Activated CD8-positive, alpha-beta memory T cell treated with anti-CD3 and anti-CD28 coated beads for 1 hour (primary cell): ENCODE measurements at places on chromosomes 13 and 19.

- DNase-seq, result no peak
Observed at GRCh38 chr13:77985866-77986636, 67.4 kb upstream of the EDNRB start.

DNA sequence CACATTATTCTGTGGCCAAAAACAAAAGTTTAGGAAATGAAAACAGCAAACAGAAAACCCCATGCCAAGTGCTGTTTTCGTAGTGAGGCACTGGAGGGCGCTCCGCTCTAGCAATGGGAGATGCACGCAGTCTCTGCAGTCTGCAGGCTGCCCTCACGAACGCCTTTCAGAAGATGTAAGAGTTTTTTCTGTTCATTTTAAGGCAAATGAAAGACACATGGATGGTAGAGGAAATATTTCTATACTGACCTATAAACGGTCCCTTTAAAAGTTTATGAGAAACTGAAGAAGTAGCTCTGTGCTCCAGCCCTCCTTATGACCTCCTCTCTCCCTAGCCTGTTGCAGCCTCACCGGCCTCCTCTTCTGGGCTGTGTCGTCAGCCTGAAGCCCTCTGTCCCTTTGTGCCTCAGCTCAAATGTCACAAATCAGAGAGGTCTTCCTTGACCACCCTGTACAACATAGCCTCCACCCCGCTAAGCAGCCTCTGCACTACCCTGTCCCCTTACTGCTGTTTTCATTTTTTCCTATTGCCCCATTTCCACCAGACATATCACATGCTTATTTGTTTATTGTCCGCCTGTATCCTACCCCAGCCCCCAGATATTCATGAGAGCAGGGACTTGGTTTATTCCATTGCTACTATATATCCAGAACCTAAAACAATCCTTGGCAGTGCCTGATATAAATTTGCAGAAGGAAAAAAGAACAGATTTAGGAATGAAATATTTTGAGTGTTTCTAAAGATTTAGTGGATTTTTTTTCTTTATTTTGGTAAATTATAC, 116.4 kb downstream of the TM9SF2 start:
- no peak for DNase-seq

DNA sequence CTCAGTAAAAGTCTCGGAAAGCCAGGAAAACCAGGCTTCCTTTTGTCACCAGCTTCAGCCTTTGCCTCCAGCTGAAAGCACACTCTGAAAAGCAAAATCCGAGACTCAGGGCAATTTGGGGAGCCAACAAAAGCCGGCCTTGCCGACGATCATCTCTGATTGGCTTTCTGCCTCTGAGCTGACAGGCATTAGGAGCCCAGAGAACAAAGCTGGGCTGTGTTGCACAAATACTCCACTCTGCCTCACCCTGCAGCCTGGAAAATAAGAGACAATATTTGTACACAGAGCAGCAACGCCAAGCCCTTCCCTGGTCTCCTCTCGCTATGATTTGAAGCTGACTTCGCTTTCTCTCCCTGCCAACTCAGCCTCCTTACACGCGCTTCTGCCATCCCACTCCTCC, 46.9 kb downstream of the CACNA1A start:
- no peak for DNase-seq

DNA sequence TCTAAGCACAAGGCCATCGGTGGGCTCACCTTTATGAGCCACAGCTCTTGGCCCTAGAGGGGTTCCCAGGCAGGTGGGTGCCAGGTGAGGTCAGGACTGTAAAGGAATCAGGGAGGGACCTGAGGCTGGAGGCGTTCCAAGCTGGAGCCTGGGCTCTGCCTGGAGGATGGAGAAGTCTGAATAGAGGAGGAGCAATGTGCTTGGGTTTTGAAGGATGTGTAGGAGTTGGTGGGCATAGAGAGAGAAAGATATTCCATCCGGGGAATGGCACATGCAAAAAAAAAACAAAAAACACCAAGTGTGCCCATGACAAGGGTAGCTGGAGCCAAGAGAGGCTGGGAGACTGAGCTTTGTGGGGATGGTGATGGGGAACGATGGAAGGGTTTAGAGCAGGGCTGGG, 2.4 kb downstream of the GRIN3B start:
- DNase-seq, result no peak

- no peak for DNase-seq
Observed at GRCh38 chr13:32538143-32538620, 413 bp downstream of the N4BP2L2 start.

GRCh38 chr13:27352698-27353097, 71.7 kb upstream of the GTF3A start:
- no peak for DNase-seq

- no peak for DNase-seq
Observed at GRCh38 chr19:7494416-7495098, 5.7 kb upstream of the PEX11G start.

DNA sequence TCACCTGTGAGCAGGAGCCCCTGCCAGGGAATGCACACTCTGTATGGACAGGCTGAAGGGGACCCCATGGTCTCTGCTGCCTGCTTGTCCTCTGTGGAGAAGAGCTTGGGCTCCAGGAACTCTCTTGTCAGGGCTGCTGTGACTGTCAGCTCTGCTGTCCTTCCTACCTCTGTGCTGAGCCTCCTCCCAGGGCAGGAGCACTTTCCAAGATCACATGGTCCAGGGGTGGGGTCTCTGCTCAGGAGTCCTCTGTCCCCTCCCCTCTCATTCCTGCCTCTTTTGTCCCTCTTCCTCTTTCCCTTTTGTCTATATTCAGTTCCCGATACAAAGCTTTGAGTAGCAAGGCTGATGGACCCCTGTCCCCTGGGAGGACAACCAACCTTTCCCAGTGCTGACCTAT, at the start of gene CEACAM7:
TSS of gene CEACAM7 (minus strand) at position 173 of the 400 bp plus-strand sequence. CDS start at position 68, 105 bp downstream.
- DNase-seq, result no peak

GRCh38 chr13:45464687-45465453, at the start of gene COG3:
Gene COG3, plus strand, starts transcription at chr13:45464939. Its CDS starts 98 bp downstream, at chr13:45465037.
- DNase-seq, result peak; percentile 90

DNA sequence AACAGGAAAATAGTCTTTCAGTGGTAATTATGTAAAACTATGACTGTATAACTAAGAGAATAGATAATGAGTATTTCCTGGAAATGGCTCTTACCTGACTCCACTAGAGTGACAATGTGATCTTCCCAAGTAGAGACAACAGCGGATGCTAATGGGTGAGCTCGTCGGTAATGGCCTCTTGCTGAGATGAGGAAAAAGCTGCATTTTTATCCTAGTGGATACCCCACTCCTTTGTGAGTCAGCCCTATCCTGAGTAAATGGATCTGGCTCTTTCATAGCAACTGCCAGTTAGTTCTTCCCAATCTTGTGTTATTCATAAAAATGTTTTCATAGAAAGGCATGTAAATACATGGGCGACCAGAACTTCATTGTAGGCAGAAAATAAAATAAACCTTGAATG, 299.5 kb downstream of the NALCN start:
- DNase-seq, result no peak

DNA sequence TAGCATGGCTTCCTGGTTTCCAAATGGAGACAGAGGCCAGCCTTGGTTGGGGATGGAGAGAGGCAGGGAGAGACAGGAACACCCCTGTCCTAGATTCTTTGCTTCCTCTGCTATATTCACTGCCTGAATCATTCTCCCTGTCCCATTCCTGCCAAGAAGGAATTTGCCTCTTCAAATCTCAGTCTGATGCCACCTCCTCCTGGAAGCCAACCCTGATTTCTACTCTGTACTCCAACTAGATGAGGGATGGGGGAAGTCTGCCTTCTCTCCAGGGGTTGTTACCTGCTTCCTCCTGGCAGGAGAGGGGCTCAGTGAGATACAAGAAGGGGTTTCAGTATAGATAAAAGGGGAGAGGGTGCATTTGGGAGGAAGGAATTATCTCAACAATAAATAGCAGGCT, 1.3 kb upstream of the ACTL9 start:
- no peak for DNase-seq

- DNase-seq, result no peak
Observed at GRCh38 chr13:41691274-41691673, 233.9 kb downstream of the RGCC start.

DNA sequence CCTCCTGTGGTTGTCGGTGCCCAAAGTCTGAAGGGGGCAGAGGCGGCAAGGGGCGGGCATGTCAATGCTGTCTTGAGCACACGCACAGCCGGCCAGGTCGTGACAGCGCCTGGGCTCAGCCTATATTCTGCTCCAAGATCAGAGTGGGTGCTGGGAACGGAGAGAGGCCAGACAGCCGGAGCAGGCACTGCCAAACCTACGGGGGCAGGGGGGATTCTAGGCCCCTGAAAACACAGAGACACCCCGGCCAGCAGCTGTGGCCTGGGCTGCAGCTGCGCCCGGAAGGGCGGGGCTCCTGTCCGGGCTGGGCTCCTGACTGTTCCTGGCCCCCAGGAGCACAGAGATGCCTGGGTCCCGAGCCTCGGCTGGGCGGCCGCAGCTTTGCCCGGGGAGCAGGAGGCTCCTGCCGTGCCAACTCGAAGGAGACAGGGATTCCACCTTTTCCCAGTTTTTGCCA, 2662.9 kb upstream of the PCDH20 start:
- DNase-seq, result no peak

DNA sequence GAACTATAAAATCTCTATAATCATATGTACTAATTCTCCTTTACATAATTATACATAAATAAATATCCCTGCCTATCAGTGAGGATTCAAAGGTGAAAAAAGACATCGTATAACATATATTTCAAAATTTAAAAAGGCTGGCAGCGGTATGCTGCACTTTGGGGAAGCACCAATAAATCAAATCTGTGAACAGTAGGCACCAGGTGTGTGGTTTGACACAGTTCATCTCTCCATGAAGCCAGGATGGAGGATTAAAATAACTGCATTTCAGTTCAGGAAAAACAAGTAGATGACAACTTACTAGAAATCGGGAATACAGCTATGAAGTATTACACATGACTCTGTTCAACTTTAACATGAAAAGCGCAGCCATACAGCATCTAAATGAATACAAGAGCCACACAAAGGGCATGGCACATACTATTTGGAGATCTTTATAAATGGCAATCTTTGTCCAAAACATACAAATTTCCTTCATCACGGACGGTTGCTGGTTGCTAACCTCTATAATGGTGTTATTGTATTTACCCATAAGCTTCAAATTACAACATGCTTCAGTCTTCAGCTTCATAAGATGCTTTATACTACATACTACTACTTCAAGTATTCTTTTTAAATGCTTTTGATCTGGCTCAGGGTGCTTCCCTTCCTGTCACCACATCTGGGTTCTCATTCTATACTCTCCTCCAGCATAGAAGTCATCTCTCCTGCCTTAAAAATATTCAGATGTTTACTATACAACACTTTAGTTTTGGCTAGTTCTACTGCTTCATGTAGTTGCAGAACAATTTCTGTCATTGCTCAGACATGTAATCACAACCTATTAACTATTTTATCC, 128.7 kb downstream of the KLF12 start:
- DNase-seq, result no peak

DNA sequence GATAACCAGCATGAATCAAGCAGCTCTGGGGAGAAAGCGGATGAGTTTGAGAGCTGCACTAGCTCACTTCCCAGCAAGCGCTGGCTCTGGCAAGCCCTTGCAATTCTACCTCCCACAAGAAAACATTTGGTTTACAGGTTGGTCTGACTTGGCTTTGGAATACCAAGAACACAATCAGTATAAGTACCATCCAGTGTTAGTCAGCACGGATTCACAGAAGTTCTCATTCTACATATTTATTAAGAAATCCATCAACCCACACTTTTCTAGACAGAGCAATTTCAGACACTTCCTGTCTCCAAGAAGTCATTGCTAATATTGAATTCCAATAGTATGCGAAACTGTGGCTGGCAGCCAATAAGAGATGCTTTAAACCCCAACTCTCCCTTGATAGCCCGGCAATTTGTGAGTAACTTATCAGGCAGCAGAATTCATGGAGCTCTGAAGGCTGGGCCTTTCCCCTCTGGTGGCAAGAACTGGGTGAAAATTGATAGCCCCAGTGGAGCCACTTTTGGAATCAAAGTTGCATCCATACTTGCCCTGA, 59.4 kb upstream of the WASF3 start:
- no peak for DNase-seq
